ENCODE measurements at places on chromosomes 5 and 9.

DNA sequence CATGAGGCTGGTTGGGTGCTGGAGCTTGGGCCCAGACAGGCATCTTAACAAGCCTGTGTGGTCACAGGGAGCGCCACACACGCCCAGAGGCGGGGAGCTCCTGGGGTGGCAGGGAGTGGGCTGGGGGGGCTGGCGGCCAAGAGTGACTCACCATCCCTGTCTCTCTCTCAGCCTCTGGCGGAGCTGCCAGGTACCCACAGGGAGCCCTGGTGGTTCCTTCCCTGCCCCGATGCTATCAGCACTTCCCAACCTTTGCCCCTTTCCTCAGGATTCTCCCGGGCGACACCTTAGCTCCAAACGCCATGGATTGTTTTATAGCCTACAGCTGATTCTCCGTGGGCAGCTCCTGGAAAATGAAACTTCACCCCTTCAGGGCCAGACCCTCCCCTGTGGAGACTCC, 5.5 kb downstream of the SLC9A3 start:
- no peak overlapping the region for H3K27ac ChIP-seq
- H3K36me3 ChIP-seq = no peaks in the 10 kb centered on the region
- peaks cover 10% of the 10 kb centered on the region for H3K4me1 ChIP-seq
- no peak overlapping the region for H3K4me3 ChIP-seq
- DNase-seq = no peak
- H3K27me3 ChIP-seq = peaks cover 54% of the 10 kb centered on the region

GRCh38 chr5:115262011-115262320, 711 bp downstream of the PGGT1B start:
- H3K4me1 ChIP-seq = peaks cover 53% of the 10 kb centered on the region
- DNase-seq = no peak
- H3K36me3 ChIP-seq = peaks cover 27% of the 10 kb centered on the region
- no peaks in the 10 kb centered on the region for H3K27me3 ChIP-seq

DNA sequence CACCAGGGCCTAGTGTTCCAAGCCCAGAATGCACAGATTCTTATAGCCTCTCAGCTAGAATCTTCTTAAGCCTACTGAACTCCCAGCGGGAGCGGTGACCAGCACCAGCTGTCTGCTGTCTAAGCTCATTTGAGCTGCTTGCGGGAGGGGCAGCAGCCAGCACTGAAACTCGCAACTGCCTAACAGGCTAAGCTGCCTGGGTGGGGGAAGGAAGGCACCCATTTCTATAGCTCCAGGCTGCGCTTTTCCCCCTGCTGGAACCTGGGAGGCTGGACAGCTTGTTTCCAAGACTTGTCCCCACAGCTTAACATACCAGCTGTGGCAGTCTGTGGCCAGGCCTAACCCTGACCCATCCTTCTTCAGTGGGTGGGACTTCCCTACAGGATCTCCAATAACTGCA, 512.9 kb downstream of the EFNA5 start:
- DNase-seq = no peak
- H3K4me1 ChIP-seq = no peaks in the 10 kb centered on the region
- no peaks in the 10 kb centered on the region for H3K27me3 ChIP-seq
- H3K27ac ChIP-seq = no peak overlapping the region
- no peaks in the 10 kb centered on the region for H3K36me3 ChIP-seq
- no peak overlapping the region for H3K4me3 ChIP-seq

- peaks cover 76% of the 10 kb centered on the region for H3K4me1 ChIP-seq
- H3K4me3 ChIP-seq = peak overlapping the region; percentile 85
- DNase-seq = peak; percentile 26
- H3K27me3 ChIP-seq = no peaks in the 10 kb centered on the region
Observed at GRCh38 chr5:163916376-163916775, 411.0 kb downstream of the MAT2B start.

GRCh38 chr9:128136816-128137793, 9.6 kb upstream of the PTGES2 start:
- H3K4me3 ChIP-seq = no peak overlapping the region
- H3K4me1 ChIP-seq = no peaks in the 10 kb centered on the region
- DNase-seq = no peak
- H3K27ac ChIP-seq = no peak overlapping the region
- H3K27me3 ChIP-seq = peaks cover 8% of the 10 kb centered on the region

- H3K27ac ChIP-seq = no peak overlapping the region
- peaks cover 1% of the 10 kb centered on the region for H3K27me3 ChIP-seq
- H3K4me3 ChIP-seq = no peak overlapping the region
- no peaks in the 10 kb centered on the region for H3K4me1 ChIP-seq
Observed at GRCh38 chr5:143922718-143923117, 110.8 kb downstream of the HMHB1 start.

DNA sequence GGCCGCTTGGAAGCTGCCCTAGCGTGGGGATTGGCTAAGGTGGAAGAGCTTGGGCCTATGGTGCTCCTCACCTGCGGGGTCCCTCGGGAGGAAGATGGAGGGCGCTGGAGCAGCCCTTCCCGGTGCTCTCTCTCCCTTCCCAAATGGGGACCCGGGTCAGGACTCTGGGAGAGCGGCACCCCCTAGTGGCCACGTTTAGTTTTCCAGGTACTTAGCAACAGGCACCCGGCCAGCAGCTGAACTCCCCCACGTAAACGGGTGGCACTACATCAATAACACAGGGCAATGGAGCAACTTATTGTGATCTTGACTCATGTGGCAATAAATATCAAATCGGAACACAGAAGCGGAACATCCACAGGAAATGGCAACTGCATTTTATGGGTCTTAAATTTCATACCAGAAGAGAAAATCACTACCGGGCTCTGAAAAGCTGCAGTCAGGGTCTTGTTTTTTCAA, 316.6 kb downstream of the AGTPBP1 start:
- H3K27me3 ChIP-seq = peaks cover 11% of the 10 kb centered on the region
- H3K4me1 ChIP-seq = no peaks in the 10 kb centered on the region
- no peak overlapping the region for H3K4me3 ChIP-seq
- no peak overlapping the region for H3K27ac ChIP-seq
- H3K36me3 ChIP-seq = no peaks in the 10 kb centered on the region
- no peak for DNase-seq

DNA sequence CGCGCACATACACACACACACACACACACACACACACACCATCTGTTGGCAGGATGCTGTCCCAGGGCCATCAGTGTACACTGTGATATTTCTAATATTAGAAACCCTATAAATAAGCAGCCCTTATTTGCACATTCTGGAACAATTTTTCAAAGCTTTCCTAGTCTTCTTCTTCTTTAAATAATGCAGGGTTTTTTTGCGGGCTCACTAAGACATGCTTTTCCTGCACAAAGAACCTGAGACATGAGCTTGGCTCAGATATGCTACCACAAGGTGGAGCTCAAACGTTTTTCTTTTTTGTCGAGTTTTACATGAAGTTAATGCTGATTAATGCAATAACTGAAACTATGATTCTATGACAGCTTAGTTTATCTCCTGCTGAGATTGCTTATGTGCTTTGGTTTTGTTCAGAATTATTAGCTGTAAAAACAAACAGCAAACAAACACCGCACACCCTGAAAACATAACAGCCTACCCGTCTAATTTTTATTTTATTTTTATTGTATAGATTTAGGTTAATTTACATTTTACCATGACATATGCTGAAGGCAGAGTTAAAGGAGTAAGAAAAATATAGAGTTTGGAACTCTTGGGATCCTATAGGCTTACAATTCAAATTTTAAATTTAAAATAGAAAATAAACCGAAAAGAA, 95.8 kb downstream of the ALDH1A1 start:
- H3K4me3 ChIP-seq = no peak overlapping the region
- H3K27me3 ChIP-seq = no peaks in the 10 kb centered on the region
- H3K4me1 ChIP-seq = peaks cover 10% of the 10 kb centered on the region

GRCh38 chr5:120805131-120805530, 341.0 kb downstream of the PRR16 start:
- H3K36me3 ChIP-seq = no peaks in the 10 kb centered on the region
- DNase-seq = no peak
- no peaks in the 10 kb centered on the region for H3K27me3 ChIP-seq
- no peak overlapping the region for H3K4me3 ChIP-seq

DNA sequence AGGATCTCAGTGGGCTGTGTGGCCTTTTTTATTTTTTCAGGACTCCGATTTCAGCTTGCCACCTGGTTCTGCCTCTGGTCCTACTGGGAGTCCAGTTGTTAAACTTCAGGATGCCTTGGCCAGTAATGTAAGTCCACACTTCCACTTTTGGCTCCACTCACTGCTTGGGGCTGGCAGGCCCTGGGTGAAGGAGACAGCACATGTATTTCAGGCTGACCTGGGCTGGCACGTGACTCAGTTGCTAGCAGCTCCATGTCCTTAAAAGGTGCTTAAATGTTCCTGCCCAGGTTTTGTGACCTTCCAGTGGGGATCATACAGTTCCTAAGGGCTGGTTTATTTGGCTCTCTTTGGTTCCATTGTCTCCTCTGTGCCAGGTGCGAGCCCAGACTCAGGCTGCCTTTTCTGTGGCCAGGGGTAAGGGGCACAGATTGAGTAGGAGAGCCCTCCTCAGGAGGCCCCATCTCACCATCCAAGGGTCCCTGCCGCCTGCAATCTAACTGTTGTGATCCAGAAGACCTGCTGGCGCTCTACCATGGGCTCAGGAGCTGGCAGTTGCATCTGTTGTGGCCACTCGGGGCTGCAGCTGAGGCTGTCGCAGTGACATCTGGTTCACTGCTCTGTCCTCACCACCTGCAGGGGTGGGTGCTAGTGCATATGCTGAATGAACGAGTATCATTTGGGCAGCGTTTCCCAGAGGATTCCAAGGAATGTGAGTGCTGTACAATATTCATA, 19.2 kb upstream of the POMT1 start:
- H3K27me3 ChIP-seq = no peaks in the 10 kb centered on the region
- no peak overlapping the region for H3K4me3 ChIP-seq
- no peak for DNase-seq
- no peaks in the 10 kb centered on the region for H3K4me1 ChIP-seq
- no peak overlapping the region for H3K27ac ChIP-seq

GRCh38 chr9:80082213-80082612, 510.4 kb downstream of the TLE4 start:
- no peaks in the 10 kb centered on the region for H3K36me3 ChIP-seq
- H3K27me3 ChIP-seq = no peaks in the 10 kb centered on the region
- H3K27ac ChIP-seq = peak overlapping the region; percentile 66
- H3K4me1 ChIP-seq = peaks cover 44% of the 10 kb centered on the region
- H3K4me3 ChIP-seq = peak overlapping the region; percentile 58

GRCh38 chr5:116520771-116521170, 53.9 kb downstream of the SEMA6A start:
- H3K27me3 ChIP-seq = peaks cover 2% of the 10 kb centered on the region
- H3K36me3 ChIP-seq = peaks cover 3% of the 10 kb centered on the region
- no peak for DNase-seq
- H3K4me1 ChIP-seq = no peaks in the 10 kb centered on the region

- H3K4me1 ChIP-seq = peaks cover 10% of the 10 kb centered on the region
- H3K4me3 ChIP-seq = no peak overlapping the region
- no peak for DNase-seq
- no peaks in the 10 kb centered on the region for H3K27me3 ChIP-seq
- no peaks in the 10 kb centered on the region for H3K36me3 ChIP-seq
Observed at GRCh38 chr9:109941771-109942170, 161.8 kb downstream of the PALM2AKAP2 start.

DNA sequence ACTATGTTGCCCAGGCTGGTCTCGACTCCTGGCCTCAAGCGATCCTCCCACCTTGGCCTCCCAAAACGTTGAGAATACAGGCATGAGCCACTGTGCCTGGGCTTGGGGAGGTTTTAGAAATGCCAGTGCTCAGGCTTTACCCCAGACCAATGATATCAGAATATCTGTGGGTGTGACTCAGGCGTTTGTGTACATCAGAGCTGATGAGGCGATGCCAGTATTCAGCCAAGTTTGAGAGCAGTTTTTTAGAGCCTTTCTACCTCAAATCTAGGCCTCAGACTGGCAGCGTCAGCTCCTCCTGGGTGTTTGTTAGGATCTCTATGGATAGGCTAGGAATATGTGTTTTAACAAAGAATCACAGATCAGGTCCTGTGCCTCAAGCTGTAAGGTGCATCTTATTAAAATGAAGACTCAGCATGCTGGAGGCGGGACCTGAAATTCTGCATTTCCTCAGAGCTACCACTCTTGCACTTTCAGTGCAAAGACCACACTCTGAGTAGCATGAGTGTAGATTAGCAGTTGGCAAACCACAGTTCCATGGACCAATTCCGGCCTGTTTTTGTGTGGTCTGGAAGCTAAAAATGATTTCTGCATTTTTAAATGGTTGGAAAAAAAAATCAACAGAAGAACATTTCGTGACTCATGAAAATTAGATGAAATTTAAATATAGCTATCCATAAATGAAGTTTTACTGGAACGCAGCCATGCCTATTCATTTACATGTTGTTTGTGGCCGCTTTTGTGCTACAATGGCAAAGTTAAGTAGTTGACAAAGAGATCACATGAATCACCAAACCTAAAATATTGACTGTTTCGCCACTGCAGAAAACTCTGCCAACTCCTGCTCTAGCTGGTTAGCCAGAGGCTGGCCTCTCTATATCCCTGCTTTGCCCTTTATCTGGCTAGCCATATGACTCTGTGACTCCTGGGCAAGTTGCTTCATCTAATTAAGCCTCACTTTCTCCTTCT, 92.2 kb downstream of the KLF4 start:
- no peak for DNase-seq
- H3K4me1 ChIP-seq = no peaks in the 10 kb centered on the region
- H3K27me3 ChIP-seq = no peaks in the 10 kb centered on the region
- H3K36me3 ChIP-seq = no peaks in the 10 kb centered on the region
- H3K4me3 ChIP-seq = no peak overlapping the region

- H3K4me3 ChIP-seq = no peak overlapping the region
- peaks cover 35% of the 10 kb centered on the region for H3K27me3 ChIP-seq
- H3K27ac ChIP-seq = no peak overlapping the region
- no peaks in the 10 kb centered on the region for H3K36me3 ChIP-seq
- peaks cover 2% of the 10 kb centered on the region for H3K4me1 ChIP-seq
Observed at GRCh38 chr5:6585168-6585567, 47.7 kb downstream of the NSUN2 start.

GRCh38 chr5:103254921-103255320, 3.6 kb upstream of the MACIR start:
- no peak overlapping the region for H3K27ac ChIP-seq
- H3K4me3 ChIP-seq = no peak overlapping the region
- H3K4me1 ChIP-seq = peaks cover 9% of the 10 kb centered on the region
- DNase-seq = no peak

DNA sequence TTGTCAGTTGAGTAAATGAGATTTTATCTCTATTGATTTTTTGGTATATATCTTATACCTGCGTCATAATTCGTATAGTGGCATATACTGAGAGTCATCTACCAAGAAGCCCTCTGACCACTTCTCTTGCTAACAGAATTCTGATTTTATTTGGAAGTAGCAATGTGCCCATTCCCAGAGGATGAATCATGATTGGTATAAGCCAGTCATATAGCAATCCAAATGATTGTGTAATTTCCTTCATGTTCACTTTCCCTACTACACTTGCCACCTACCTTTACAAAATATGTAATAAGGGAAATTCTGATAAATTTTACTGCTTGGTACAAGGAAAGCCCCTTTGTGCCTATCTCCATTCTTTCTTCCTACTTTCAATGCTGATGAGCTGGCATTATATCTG, 16.1 kb upstream of the ZNF462 start:
- no peak overlapping the region for H3K27ac ChIP-seq
- no peak overlapping the region for H3K4me3 ChIP-seq
- DNase-seq = no peak
- no peaks in the 10 kb centered on the region for H3K4me1 ChIP-seq

- DNase-seq = no peak
- H3K4me3 ChIP-seq = no peak overlapping the region
- H3K4me1 ChIP-seq = peaks cover 15% of the 10 kb centered on the region
- H3K27ac ChIP-seq = no peak overlapping the region
Observed at GRCh38 chr9:121734465-121734864, 83.0 kb downstream of the DAB2IP start.
